ENCODE measurements at places on chromosomes 2 and 18. TPM values are rescaled to one million over a fixed set of nuclear protein-coding genes. Genes with fewer than 3 reads are reported as not detected.

ZBTB7C gene
- total RNA-seq = 22.4 TPM

CNDP2 gene
- 99.2 TPM for total RNA-seq

DNA sequence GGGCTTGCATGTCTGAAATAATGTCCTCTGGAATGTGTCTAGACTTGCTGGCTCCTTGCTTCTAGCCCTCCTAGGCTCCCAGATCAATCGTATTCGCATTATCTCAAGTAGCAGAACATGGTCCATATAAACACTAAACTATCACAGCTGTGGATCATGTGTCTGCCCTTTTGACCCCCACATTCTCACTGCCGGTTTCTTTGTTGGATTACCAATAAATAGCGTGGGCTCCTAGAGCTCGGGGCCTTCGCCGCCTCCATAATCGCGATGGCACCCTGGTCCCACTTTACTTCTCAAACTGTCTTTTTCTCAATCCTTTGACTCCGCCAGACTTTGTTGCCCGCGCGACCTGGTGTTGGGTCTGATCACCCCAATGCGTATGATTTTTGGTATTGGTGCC is 6.3 kb upstream of the SCYGR8 start:
- no peaks in the 10 kb centered on the region for H3K4me1 ChIP-seq
- no peaks in the 10 kb centered on the region for H3K27me3 ChIP-seq
- no peak overlapping the region for H3K4me3 ChIP-seq
- no peaks in the 10 kb centered on the region for H3K36me3 ChIP-seq

DNA sequence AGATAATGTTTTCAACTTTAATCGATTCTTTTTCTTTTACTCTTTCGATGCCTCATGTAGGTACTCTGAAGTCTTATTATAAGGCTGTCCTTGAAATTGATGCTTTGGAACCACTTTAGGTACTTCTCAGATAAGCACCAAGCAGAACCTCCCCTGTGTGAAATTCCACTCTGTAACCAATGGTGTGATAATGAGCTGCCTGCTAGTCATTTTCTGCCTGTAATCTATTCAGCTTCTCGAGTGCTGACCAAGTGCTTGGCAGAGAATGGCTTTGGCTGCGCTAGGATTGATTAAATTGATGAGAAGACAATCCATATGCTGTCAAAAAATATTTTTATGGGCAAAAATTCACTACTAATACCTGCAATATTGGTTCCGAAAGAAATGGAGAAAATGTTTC is 132.1 kb upstream of the STON1 start:
- H3K4me1 ChIP-seq = no peaks in the 10 kb centered on the region
- H3K27ac ChIP-seq = no peak overlapping the region
- H3K27me3 ChIP-seq = no peaks in the 10 kb centered on the region
- no peaks in the 10 kb centered on the region for H3K36me3 ChIP-seq

All from aorta (tissue), 5 donors.